Naive B cell (primary cell): ENCODE measurements at places on chromosomes 5 and 9.

- no peak for DNase-seq
Observed at GRCh38 chr5:172493002-172493401, 38.7 kb upstream of the SH3PXD2B start.

DNA sequence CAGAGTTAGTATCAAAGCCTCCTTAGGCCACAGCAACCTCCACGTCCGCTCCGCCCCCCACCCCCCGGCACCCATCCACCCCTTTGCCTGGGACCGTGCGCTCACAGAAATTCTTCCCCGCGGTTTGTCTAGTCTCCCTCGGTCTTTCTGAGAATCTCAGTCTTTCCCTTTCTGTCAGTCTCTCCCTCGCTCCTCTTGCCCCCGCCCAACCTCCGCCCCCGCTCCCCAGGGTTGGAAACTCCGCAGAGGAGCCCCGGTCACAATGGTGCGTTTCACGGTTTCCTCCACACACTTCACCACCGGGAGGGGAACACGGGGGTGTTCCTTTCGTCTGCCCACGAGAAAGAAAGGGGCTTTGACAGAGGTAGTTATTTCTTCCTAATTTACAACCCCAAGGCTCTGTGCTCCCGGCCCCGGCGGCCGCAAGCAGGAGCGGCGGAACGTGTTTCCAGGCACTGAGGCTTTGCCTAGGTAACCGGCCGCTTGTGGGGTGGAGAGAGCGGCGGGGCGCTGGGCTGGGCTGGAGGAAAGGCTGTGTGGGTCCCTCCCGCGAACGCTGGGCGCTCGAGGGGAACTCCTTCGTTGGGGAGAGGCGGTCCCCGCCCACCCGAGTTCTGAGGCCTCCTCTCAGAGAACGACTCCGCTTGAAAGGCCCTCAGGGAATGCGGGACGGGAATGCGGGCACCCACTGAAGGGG is 2.1 kb downstream of the NR4A3 start:
- DNase-seq, result peak; percentile 69

- no peak for DNase-seq
Observed at GRCh38 chr9:109341561-109341960, 20.7 kb upstream of the EPB41L4B start.

- no peak for DNase-seq
Observed at GRCh38 chr9:130498298-130498917, 53.6 kb downstream of the ASS1 start.

DNA sequence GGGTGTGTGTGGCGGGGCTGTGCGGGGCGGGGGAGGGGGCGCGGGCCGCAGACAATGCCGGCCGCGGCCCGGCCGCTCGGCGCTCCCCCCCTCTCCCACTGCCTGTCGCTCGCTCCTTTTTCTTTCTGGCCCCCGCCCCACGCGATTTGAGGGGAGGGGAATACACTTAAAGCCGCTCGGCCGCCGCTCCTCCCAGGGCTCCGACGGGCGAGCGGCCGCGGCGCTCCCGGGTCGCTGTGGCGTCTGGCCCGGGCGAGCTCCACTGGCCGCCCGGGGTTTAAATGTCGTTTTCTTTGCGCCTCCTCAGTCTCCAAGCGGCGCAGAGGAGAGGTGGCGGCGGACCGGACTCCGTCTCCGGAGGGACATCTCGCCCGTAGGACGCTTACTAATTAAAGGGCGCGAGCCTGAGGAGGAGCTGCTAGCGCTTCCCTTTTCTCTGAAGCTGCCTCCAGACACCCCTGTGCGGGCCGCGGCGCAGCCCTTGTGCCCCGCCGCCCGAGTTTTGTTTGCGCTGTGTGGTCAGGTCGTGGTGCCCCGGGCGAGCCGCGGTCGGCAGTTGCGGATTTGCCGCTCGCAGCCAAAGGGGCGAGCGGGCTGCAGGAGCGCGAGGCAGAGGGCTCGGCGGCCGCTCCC is 1.4 kb downstream of the ZSWIM6 start:
- peak; percentile 53 for DNase-seq
